ENCODE measurements at places on chromosomes 5 and 9.
A peak's percentile ranks its signal among the peaks of the same experiment; 100 is the strongest.

DNA sequence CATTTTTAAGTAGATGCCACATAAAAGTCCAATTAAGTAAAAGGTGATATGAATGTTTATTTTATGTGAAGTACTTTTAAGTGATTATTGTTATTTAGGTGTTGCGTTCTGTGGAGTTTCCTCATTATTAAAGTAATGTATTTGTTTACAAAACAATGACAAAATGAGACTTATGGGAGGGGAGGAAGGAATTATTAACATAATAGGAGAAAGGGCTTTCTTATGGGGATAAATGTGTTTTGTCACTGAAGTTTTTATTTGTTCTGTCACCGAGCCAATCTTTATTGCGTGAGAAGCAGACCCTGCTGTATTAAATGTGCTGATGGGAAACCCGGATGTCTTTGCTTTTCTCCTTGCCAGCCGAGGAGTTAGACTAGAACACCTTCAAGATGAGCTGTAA is 44.5 kb downstream of the TRIO start:
- no peak for DNase-seq

DNA sequence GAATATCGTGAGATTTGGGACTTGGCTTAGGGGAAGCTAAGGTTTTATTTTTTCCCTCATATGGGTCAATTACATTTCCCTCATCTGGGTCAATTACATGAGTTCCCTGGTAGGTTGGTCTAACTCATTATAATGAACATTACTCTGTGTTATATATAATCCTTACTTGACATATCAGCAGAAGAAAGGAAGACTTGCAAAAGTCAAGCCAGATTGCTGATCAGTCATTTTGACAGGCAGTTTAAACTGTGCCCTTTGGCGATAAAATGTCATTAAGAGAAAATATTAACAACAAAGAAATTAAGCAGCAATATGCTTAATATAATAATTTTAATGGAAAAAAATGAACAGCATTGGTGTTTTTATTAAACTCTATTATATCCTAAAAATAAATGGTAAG is 23.1 kb upstream of the TRPM3 start:
- DNase-seq = no peak

GRCh38 chr5:569868-570361 is 42.2 kb upstream of the CEP72 start:
- DNase-seq = no peak

DNA sequence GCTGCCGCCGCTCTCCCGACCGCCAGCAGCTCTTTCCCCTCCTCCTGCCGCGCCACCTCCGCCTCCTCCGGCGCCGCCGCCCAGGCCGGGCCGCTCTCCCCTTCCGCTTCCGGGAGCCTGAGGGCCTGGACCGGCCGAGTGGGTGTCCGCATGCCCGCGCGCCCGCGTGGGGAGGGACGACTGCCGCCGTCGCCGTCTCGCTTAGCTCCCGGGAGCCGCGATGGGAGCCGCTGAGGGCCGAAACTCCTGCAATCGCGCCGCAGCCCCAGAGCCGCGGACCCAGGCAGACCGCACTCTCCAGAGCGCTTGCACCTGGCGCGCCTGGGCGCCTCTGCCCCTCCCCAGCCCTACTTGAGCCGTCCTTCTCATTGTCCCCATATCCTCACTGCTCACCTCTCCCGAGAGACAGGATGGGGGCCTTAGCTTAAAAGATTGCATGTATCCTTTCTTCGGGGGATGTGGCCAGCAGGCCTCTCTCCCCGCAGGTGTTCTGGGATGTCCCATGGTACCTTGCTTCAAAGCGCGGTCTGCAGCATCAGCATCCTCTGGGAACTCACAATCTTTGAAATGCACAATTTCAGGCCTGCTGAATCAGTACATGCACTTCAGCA is at the start of gene ZDHHC21:
Gene ZDHHC21 (minus strand): TSS at position 182 of the 611 bp plus-strand sequence. CDS start 19,092 bp downstream, outside the sequence.
- peak; percentile 55 for DNase-seq

- no peak for DNase-seq
Measured at GRCh38 chr9:88628811-88629210, 93.8 kb downstream of the NXNL2 start.

GRCh38 chr9:37820142-37820541 is 19.5 kb downstream of the DCAF10 start:
- DNase-seq = no peak

- DNase-seq = no peak
Measured at GRCh38 chr5:45695804-45696156, 400 bp downstream of the HCN1 start.

DNA sequence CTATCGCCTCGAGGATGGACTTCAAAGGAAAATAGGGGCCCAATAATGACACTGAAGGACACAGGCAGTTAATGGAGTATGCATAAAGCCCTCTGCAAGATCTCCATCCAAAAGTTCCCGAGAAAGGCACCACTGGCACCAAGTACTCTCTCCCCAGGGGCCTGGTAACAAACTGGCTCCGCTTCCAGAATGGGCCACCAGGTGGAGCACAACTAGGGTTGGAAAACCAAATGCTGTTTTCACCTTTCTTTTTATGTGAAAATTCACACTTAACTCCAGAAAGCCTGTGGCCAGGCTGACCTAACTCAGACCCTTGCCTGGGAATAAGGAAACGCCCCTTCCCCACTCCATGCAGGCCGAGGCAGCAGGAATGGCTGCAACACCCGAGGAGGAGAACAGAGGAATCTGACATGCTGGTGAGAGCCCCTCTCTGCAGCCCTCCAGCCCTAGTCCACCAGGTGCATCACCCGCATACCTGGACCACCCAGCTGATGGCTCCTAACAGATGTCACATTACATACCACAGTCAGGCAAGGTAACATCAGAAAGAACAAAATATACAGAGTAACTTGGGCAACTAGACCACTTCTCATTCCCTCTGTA is 42.8 kb downstream of the CAMSAP1 start:
- DNase-seq = peak; percentile 33

- DNase-seq = no peak
Measured at GRCh38 chr9:72132052-72132451, 17.2 kb upstream of the GDA start.

GRCh38 chr9:136949239-136949816 is 2.7 kb upstream of the LCN12 start:
- DNase-seq = no peak

- no peak for DNase-seq
Measured at GRCh38 chr5:113448252-113448651, 13.5 kb upstream of the TSSK1B start.

- peak; percentile 43 for DNase-seq
Measured at GRCh38 chr5:176542596-176543427, 5.6 kb upstream of the RNF44 start.

DNA sequence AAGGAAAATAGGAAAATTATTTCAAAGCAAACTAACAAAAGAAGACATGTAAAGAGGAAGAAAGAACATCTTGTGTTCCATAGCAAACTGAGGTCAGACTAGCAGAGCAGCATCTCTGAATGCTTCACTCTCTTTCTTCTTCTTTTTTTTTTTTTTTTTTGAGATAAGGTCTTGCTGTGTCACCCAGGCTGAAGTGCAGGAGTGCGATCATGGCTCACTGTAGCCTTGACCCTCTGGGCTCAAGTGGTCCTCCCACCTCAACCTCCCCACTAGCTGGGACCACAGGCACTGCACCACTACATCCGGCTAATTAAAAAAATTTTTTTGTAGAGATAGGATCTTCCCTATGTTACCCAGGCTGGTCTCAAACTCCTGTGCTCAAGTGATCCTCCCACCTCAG is 36.6 kb downstream of the MELK start:
- DNase-seq = no peak

DNA sequence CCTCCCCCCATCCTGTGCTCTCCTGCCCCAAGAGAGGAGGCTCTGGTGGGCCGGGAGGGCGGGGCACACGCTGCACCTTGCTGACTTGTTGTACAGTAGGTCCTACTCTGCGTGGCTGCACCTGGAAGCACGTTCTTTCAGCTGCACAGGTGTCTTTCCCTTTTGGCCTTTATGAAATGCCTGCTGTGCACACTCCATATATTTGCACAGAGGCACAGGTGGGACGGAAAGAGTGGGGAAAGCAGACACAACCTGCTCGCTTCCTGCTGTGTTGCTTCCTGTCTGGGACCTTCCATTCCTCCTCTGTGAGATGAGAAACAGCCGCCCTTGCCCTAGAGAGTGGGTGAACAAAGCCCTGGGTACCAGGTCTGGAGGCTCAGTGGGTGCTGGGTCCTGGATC is 4.8 kb downstream of the USP20 start:
- DNase-seq = no peak

DNA sequence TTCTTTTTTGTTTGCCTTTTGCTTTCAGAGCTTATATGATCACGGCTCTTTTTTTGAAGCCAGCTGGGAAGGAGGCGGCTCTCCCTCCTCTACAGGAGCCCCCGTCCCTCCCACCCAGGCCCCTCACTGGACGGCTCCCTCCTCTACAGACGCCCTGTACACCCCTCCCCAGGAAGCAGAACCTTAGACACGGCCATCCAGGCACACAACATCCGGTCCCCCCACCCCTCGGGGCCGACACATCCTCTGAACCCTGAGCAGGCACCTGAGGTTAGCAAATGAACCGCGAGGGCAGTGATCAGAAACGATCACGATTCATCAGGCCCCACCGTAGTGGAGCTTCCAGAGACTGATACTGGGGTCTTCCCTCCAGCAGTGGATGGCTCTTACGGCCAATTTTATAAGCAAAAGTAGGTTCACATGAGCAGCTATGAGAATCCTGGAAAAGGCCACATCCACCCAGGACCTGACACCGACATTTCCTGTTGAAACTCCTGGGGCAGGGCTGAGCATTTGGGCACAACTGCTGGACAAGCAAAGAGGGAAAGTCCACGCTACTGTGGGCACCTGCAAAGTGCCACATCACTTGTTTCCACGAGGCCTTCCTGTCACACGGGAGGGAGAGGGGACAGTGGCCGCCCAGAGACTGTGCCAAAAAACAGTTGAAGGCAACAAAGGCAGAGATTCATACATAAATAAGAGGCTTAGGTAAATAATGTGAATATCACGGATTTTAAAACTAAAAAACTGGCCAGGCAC is 78.9 kb downstream of the SEMA4D start:
- no peak for DNase-seq

- DNase-seq = no peak
Measured at GRCh38 chr9:122468735-122469134, 9.0 kb downstream of the OR1J1 start.

- peak; percentile 88 for DNase-seq
Measured at GRCh38 chr9:16202914-16203728, 650.3 kb downstream of the CCDC171 start.

DNA sequence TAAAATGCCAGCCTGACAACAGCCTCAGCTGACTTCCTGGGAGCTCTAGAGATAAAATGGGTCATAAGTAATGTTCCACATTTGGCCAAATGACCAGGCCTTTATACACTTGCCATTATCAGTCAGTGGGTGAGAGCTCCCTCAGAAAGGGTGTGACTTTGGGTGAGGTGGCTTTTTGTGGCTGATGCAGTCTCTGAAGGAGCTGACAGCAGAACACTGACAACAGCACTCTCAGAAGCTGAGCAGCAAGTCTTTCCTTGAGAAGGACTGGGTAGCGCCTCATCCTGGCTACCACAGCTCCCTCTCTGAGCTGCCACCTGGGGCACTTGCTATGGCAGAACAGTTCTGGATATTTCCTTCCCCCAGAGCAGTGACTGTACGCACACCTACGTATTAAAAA is 22.0 kb upstream of the GNAQ start:
- DNase-seq = no peak

DNA sequence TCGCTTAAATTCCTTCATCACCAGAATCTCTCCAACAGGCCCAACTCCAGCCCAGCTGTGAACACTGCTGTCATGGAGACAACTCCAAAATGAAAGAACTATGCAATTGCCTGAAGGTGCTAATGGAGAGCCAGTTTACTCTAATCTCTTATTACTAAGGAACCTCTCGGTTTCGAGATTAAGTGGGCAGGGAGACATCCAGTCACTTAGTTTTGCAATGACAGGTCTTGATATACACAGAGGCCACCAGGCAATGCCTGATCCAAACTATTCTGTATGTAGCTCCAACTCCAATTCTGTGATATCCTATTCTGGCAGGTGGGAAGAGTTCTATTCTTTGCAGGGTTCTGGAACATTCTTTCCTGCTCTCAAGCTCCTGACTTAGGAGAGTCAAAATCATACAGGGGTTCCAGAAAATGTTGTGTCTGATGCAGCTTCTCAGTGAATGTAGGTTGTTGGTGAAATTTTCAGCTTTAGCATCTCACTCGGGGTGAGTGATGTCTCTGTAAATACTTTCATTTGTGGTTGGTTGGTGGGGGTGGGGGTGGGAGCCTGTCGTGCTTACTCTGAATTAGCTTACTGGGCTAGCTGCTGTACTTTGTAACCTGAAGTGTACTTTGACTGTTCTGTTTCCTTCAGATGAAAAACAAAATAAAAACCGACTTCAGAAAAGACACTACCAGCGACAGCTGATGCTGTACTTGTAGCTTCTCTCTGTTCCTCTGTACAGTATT is 170.9 kb downstream of the PALM2AKAP2 start:
- DNase-seq = no peak

GRCh38 chr5:129903466-129904101 is 681 bp upstream of the CHSY3 start:
- peak; percentile 3 for DNase-seq

GRCh38 chr9:74479711-74480110 is 17.4 kb upstream of the RORB start:
- no peak for DNase-seq

GRCh38 chr9:14722391-14723035 is at the start of gene CER1:
TSS of gene CER1 (minus strand) at chr9:14722733. CDS start at chr9:14722672, 61 bp downstream.
- no peak for DNase-seq

- peak; percentile 63 for DNase-seq
Measured at GRCh38 chr9:97501177-97501971, at the start of gene TMOD1. TSS of gene TMOD1 (plus strand) at chr9:97501666. CDS start at chr9:97524189, 22,523 bp downstream.

DNA sequence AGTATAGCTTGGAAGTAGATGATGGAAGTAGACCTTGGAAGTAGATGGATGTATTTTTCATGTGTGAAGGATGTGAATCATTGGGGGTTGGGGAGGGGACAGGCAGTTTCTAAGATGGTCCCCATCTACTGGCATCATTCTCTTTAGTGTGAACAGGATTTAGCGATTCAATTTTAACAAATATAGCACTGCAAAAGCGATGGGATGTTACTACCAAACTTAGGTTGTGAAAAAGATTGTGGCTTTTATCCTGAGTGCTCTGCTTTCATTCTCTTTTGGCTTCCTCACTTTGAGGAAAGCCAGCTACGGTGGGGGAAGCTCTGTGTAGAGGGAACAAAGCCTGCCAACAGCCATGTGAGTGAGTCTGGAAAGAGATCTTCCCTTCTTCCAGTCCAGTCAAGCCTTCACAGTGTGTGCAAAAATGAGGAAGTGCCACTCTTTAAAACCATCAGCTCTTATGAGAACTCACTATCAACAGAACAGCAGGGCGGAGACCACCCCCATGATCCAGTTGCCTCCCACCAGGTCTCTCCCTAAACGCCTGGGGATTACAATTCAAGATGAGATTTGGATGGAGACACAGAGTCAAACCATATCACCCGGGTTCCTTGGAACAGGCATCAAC is 441.4 kb downstream of the SH3GL2 start:
- no peak for DNase-seq

DNA sequence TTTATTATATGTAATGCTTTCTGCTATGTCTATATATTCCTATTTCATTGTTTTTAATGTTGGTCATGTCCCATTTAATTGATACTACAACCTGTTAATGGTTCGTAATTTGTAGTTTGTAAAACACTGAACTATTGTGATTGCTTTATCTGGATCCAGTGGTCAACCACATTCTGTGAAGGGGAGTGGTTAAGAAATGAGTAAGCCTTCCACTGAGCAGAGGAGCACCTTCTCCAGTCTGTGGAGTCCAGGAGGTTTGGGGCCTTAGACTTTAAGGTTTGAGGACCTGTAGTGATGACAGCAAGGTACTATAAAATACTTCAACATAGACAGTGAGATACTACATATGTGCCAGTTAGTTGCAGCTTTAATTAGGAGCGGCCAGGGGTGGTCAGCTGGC is 67.7 kb upstream of the RAD23B start:
- peak; percentile 19 for DNase-seq

- no peak for DNase-seq
Measured at GRCh38 chr5:2802693-2803365, 51.4 kb upstream of the IRX2 start.
